Muscle of back (tissue), 13 donors: ENCODE measurements at places on chromosomes 4 and X. TPM values are rescaled to one million over a fixed set of nuclear protein-coding genes. Genes with fewer than 3 reads are reported as not detected.

Gene PNCK
- 7.7 TPM for polyA plus RNA-seq

Gene CCDC110
- 1.0 TPM for polyA plus RNA-seq

Gene HEPH
- 15.2 TPM for polyA plus RNA-seq

Gene GEMIN8
- 15.7 TPM for polyA plus RNA-seq

Gene CFI
- polyA plus RNA-seq: 5.0 TPM

Gene VCX2
- not detected for polyA plus RNA-seq

Gene PROM1
- polyA plus RNA-seq: 47.4 TPM

Gene APLN
- polyA plus RNA-seq: 23.3 TPM

Gene NKX6-1
- not detected for polyA plus RNA-seq

Gene CLCN4
- polyA plus RNA-seq: 14.3 TPM

Gene CLDN2
- polyA plus RNA-seq: 0.25 TPM

Gene PPBP
- 3.5 TPM for polyA plus RNA-seq

Gene FGB
- 0.83 TPM for polyA plus RNA-seq

DNA sequence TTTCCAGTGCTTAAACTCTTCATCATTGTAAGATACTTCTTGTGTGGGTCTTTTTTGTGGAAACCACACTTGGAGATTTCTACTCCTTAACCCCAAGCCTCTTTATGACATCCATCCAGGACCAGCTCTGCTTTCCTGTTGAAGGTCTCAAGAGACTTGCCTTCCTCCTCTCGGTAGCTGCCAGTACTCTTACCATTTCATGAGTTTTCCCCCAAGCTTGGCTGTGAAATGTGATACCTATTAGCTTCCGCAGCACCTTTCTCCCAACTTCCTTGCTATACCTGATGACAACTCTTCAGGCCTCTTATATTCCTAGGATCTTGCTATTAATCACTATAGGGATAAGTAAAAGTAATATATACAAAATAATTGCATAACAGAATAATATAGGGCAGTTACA is 1.9 kb upstream of the DCK start:
- no peak for DNase-seq

DNA sequence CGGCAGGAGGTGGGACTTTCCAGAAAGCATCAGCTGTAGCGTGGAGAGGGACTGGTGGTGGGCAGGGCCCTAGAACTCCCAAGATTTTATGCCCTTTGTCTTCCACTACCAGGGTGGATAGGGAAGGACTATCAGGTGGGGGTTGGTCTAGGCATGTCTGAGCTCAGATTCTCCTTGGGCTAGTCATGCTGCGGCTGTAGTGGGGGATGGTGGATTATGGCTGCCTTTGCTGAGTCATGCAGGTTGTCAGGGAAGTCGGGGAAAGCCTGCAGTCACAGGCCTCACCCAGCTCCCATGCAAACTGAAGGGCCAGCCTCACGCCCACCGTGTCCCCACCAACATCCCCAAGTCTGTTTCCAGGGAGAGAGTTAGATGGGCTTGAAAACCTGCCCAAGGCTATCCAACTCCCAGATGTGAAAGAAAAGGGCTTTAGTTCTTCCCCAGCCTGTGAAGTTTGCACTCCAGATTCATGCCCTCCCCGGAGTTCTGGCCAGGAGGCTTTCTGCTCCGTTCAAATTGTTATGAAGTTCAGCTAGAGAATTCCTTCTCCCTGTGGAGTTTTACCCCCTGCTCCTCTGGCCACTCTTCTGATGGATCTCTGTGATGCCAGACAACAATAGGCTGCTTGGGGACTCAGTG is 13.4 kb upstream of the MEPE start:
- peak; percentile 87 for DNase-seq

- peak; percentile 59 for DNase-seq
Measured at GRCh38 chrX:129637217-129638109, 17.3 kb downstream of the APLN start.

- no peak for DNase-seq
Measured at GRCh38 chr4:80538276-80538926, 202.9 kb downstream of the CFAP299 start.

- no peak for DNase-seq
Measured at GRCh38 chr4:13521047-13521446, 23.3 kb downstream of the NKX3-2 start.

DNA sequence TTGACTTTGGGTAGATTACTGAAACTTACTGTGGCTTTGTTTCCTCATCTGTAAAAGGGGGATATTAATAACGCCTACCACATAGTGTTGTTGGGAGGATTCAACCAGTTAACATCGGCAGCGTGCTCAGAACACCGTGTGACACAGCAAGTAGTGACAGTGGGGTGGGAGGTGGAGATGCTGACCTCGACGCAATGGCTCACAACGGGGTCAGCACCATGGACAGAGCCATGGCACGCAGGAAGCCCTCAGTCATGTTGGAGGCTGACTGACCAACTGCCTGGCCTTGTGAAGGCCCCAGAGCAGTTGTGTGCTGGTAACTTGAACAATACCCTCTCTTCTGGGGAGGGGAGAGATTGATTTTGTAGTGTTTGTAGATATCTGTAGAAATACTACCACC is 93.2 kb downstream of the WFS1 start:
- peak; percentile 44 for DNase-seq

DNA sequence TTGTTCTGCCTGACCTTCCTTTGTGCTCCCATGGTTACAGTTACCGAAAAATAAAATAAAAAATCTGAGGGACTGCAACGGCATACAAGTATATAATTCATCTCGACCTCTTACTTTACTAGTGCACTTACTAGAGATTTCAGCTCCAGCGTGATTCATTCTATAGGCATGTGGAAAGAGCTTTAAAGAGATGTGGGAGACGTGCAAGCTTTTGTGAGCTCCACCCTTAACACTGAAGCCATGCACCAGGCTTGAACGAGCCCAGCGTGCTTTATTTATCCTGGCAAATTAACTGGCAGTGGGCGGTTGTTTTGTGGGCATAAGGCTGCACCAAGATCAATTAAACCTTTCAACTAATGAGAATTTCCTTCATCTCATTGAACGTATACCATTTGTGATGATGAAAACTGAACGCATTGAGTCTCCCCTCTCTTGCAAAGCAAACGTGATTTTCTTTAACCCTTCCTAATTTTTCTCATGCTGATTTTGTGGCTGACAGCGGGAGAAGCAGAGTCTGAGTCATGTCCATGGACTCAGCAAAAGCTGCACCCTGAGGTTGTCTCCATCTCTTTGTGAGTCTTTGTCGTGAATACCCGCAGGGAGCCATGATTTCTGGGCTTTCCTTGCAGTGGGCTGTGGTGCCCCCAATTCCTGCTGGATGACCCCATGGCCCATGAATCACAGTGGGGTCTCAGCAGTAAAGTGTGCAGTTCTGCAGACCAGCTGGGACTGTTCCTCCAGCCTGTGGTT is 60.1 kb downstream of the MXRA5 start:
- peak; percentile 43 for DNase-seq

GRCh38 chr4:47647544-47647943 is 162.5 kb downstream of the ATP10D start:
- no peak for DNase-seq

DNA sequence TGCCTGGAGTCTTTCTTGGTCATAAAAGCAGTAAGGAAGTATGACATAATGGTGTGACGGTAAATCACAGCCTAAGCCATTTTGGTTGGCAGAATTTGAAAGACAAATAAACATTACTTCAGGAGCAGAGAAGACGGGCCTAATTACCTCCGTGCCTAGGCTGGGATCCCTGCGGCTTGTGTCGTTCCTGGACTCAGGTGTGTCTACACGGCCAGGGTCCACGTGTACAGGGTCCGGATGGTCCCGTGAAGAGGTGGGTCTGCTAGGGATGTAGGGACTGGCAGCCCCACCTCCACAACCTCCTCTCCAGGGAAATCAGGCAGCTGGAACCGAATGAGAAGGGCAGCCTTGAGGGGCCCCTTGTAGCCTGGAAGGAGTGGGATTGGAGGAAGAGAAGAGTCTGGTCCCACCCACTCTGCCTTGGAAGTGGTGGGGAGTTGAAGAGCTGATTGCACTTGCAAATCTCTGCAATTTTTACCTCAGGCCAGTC is 55.4 kb upstream of the PLAC1 start:
- no peak for DNase-seq

DNA sequence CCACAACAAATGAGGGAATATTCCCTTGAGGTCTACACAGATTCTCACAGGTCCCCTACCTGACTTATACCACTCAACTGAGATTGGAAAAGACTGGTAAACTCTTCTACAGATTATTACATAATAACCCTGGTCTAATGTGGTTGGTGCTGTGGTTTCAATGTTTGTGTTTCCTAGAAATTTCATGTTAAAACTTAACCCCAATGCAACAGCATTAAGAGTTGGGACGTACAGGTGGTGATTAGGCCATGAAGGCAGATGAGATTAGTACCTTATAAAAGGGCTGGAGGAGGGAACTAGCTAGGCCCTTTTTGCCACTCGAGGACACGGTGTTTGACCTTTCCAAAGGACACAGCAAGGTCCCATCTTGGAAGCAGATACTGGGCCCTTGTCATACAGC is 84.3 kb upstream of the TAPT1 start:
- no peak for DNase-seq

DNA sequence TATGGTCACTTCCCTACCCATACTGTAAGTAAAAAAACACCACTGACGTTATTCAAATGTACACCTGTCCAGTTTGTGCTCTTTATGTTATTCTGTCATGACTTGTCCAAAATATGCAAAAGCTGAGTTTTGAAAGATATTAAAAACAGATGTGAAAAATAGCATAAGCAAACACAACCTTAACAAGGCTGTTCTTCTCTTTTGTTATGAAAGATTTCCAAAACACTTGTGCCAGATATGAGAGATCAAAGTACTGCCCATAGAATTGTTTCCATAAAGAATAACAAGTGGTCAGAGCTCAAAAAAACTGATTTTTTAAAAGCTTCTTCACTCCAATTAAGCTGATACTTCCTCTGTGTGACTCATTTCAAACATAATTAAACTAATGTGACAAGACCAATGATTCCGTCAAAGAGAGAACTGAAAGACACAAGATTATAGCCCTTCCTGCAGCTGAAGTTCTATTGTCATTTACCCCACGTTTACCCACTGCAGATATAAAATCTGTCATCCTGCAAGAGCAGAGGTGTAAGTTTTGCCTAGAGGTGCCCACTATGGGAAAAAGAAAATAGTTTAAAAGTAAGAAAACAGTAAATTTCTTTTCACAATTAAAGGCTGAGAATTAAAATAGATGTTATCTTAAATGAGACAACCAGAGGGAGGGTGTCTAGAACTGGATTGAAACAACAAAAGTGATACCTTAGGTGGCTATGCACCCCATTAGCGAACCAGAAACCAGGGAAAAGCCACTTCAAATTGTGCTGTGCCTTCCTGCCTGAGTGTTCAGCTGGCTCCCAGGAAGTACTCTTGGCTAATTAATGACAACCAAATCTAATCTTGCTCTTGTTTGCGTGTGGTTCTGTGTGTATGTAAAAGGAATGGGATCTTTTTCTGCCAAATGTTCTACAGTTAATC is 30.1 kb downstream of the RASSF6 start:
- DNase-seq: no peak

- no peak for DNase-seq
Measured at GRCh38 chrX:66601522-66601921, 37.4 kb downstream of the EDA2R start.

GRCh38 chr4:62460329-62460728 is 1260.2 kb downstream of the ADGRL3 start:
- DNase-seq: no peak

GRCh38 chr4:117691572-117692351 is 342.5 kb upstream of the NDST3 start:
- no peak for DNase-seq

- DNase-seq: no peak
Measured at GRCh38 chr4:8240211-8241041, 29.1 kb upstream of the HTRA3 start.

DNA sequence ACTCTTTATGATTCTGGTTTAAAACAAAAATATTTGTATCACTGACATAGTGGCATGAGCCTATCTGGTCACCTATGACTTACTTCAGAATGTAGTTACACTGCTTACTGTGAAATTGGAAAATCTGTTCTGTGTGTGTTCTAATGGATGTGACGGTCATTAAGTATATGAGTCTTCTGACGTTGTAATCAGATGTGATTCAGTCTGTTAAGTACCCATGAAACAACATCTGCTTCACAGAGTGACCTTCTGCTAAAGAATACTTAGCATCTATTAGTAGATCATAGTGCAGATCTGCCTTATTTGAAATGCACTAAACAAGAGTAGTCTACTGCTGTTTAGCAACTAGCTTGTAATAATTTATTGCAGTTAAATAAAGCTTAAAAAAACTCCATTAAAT is 317.1 kb downstream of the DCTD start:
- no peak for DNase-seq

GRCh38 chr4:102259702-102260101 is 85.6 kb downstream of the SLC39A8 start:
- DNase-seq: no peak

GRCh38 chr4:40202474-40202873 is 5.6 kb downstream of the RHOH start:
- no peak for DNase-seq

DNA sequence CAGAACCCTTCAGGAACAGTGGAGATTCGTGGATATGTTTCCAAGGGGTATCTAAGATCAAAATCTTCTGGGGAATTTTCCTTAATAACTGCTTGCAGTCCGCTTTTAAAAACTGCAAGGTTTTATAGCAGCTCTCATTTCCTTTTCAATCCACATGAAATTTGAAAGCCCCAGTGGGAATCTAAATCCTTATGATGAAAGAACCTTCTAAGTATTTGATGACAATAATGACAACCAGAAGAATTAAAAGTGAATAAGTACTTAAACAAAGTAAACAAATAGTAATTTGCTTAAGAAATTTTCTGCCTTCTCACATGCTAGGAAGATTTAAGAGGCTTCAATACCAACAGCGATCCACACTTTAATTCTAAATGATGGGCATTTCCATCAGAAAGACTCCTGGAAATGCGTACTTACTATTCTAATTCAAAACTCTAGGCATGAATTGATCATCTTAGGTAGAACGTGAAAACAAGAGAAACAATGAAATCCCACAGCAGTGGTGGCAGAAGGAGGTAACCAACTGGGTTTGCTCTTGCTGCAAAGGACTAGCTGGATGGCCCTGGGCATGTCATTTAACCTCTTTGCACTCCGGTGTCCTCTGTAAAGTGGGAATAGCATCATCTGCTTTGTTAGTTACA is 37.6 kb upstream of the S100G start:
- DNase-seq: no peak

- no peak for DNase-seq
Measured at GRCh38 chrX:63128509-63128908, 222.6 kb downstream of the SPIN4 start.

DNA sequence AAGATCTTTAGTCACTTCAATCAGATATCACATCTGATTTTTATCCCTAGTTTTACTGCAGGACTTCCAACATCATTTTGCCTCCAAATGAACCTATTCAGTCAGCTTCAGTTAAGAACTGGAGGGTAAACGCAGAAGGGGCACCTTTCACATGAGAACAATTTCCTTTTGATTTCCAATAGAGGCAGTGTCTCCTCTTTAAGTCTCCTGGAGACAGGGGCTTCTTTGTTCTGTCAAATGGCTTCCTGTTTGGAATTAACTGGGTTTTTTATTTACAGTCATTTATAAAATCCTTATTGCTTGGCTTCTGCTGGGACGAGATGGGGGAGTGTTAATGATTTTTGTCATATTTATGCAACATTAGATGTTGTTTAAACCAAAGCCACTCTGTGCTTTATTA is 164.0 kb downstream of the STK32B start:
- no peak for DNase-seq
